ENCODE measurements at places on chromosomes 5 and 9.

- DNase-seq: no peak
Observed at GRCh38 chr5:167049043-167049663, 1242.3 kb upstream of the WWC1 start.

- no peak for DNase-seq
Observed at GRCh38 chr5:180121826-180122413, 50.4 kb upstream of the RNF130 start.

- no peak for DNase-seq
Observed at GRCh38 chr5:157747766-157748700, 4.5 kb downstream of the LSM11 start.

DNA sequence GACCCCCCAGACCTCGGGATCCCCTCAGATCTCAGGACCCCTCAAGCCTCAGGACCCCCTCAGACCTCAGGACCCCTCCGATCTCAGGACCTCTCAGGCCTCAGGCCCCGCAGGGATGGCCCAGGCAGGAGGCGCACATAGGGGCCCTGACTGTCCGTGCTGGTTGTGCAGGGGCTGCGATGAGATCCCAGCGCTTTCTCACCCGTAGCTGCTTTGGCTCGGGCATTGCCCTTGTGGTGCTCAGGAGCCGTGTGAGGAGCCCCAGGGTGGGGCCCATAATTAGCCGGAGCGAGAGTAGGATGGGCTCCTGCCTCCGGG is 680 bp upstream of the LPCAT1 start:
- no peak for DNase-seq

GRCh38 chr9:89522261-89522958 is 24.5 kb upstream of the SEMA4D start:
- peak; percentile 83 for DNase-seq

DNA sequence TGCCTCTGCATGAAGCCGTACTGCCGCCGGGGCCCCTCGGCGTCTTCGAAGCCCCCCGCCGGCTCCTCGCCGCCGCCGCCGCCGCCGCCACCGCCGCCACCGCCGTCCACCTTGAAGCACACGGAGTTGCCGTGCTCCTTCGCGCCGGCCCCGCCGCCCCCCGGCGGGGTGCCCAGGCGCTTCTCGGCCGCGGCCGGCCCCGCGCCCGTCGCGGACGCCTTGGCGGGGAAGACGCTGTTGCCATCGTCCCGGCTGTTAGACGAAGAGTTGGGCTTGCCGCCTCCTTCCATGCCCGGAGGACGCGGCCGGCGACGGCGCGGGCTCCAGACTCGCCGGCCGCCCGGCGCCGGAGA is 400 bp downstream of the HCN1 start:
- no peak for DNase-seq

DNA sequence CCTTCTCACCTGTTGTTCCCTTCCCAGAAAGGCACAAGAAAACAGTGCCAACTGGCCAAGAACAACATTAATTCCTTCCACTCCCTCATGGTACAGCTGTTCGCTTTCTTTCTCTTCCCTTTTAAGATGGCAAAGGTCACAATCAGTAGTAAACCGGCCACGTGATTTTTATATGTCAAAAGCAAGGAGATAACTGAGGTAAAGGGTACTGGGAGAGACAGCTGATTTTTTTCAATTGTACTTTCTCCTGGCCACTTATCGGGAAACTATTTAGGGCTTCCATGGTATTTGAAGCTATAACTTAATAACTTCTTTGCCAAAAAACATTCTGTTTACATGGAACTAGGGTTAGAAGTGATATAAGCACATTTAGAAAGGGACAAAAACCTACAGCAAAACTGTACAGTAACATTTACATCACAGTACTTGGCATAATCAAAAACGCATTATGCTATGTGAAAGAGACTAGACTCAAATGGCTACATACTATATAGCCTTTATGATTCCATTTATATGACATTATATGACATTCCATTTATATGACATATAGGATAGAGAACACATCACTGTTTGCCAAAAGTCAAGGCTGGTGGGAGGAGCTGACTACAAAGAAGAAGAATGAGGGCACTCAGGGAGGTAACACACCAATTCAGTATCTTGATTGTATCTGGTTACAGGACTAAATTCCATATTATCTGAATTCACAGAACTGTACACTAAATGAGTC is 24.8 kb downstream of the PLPP1 start:
- no peak for DNase-seq

- DNase-seq: no peak
Observed at GRCh38 chr9:16921855-16922254, 51.4 kb upstream of the BNC2 start.

GRCh38 chr5:148186248-148187003 is 16.4 kb upstream of the SPINK6 start:
- peak; percentile 24 for DNase-seq

GRCh38 chr9:123778232-123778902 is 151.6 kb downstream of the DENND1A start:
- DNase-seq: no peak

- DNase-seq: peak; percentile 26
Observed at GRCh38 chr5:5409151-5409810, 13.2 kb upstream of the ICE1 start.

DNA sequence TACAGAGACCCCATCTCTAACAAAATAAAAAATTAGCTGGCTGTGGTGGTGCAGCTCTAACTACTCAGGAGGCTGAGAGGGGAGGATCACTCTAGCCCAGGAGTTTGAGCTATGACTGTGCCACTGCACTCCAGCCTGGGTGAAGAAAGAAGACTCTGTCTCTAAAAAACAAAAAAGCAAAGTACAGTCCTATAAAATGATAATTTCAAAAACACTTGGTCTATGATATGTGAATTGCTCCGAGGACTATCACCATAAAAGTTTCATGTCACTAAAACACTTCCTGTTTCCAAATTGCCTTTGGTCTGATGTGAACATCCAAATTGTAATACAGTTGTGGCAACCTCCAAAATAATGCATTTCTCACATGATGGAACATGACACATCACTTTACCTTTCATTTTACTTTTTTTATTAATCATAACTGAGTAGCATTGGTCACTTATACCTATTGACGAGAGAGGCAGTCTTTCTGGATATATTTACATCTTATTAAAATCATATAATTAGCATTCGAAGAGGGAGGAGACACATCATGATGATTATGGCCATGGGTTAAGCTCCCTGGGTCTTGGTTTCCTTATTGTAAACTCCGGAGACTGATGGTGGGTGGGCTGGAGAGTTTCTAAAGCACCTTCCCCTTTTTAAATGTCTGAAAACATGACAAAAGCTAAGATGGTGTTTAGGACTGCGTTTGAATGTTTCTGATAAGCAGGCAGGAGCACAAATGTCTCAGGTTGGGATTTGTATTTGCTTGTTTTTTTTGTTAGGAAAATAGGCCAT is 25.8 kb upstream of the CD180 start:
- DNase-seq: no peak

DNA sequence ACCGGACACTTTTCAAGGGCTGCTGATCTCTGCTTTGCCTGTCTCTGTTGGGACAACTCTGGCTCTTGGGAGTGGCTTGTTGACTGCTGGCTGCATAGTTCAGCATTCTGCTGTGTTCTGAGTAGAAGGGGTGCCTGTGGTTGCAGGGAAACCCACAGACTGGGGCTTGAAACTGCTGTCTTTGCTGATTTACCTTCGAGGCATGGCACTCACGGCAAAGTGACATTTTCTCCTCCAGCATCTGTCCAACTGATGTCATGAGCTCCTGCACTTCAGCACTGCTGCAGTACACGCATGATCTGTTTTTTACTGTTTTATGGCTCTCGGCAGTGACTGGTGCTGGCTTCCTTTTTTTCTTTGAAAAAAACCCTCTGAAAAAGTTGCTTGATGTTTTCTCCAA is 69.2 kb downstream of the SPATA31D1 start:
- DNase-seq: no peak

DNA sequence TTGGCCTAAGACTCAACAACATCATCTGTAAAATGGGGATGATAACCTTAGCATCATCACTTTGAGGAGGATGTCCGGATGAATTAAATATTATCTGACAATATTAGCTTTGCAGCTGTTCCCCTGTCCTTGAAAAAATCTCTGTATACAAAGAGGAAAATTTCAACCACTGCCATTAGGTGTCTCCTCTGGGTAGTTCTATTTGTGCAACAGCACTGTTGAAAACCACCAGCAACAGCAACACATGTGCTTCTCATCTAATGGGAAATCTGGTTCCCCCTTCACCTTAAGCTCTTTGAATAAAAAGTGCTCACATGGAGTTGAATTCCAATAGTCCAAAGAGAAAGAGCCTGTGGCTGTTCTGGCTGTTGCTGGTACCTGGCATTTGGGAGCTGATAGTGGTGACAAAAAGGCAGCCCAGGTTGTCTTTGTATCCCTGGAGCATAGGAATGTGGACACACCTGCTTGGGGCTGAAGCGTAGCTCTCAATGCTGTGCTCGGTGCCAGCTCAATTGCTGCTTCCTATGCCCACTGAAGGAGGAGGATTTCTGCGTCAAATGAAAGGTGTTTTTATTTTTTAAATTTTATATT is 322.1 kb upstream of the MSX2 start:
- DNase-seq: no peak

GRCh38 chr5:72633041-72633445 is 125.8 kb upstream of the ZNF366 start:
- DNase-seq: no peak

- no peak for DNase-seq
Observed at GRCh38 chr5:149938279-149938678, 6.3 kb downstream of the PDE6A start.

GRCh38 chr5:149853331-149853648 is 91.3 kb downstream of the PDE6A start:
- DNase-seq: no peak

GRCh38 chr5:143887903-143888665 is 76.1 kb downstream of the HMHB1 start:
- no peak for DNase-seq

DNA sequence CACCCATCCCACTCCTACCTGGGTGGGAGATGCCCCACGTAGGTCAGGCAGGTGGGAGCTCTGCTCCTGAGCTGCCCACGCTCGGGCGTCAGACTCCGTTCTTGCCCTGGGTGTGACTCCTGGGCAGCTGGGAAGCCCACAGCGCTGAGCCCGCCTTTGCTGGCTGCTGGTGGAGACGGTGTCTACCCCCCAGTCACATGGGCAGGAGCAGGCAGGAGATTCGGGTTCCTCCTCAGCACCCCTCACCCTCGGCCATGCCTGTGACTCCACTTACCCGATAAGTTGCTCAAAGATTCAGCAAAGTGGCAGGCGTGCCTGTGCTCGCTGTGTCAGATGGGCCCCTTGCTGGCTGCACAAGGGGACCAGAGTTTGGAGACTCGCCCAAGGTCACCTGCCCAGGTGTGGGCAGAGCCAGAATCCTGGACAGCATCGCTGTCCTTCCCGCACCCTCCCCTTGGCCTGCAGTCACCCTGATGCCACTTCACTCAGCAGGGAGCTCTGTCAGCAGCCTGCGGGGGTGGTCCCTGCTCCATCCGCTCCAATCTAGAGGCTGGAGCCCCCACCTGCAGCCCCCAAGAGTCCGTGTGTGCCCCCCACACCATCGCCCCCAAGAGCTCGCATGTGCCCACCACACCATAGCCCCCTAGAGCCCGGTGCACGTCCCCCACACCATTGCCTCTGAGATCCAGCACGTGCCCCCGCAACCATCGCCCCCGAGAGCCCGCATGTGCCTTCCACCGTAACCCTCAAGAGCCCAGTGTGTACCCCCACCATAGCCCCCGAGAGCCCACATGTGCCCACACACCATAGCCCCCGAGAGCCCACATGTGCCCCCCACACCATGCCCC is 4.2 kb downstream of the LCN1 start:
- DNase-seq: no peak

DNA sequence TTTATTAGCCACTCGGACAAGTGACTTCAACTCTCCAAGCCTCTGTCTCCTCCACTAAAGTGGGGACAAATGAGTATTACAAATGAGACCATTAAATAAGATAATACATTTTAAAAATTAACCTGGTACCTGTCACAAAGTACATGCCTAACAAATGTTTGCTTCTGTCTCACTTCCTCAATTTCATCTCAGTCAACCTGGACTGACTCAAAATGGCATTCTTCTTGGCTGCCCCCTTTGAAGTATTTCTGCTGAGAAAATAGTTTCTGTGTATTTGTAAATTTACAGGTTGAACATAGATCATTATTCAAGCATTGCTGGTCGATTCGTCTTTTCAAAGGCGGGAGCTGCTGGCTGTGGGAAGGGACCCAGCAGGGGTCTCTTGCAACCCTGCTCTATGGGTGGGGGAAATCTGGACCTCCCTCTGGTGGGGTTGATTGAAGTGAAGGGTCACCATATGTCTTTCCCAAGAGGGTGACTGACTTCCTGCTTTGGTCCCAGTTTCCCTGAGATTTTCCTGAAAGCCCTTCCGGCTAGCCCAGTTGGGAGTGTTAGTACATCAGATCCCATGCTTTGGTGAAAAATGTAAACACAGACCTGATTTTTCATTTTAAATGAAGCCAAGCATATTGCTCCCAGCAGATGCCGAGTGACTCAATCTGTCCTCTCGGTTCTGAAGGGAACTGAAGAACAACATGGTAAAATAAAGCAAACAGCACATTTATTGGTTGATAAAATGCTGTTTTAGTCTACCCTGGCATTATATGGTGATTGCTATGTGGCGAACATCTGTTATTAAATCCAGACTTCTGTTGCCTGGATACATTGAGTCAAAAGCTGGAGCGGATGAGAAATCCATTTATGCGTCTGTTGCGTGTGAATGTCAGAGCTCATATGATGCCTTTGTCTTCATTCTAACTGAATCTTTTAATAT is 73.0 kb downstream of the KCNIP1 start:
- DNase-seq: no peak

DNA sequence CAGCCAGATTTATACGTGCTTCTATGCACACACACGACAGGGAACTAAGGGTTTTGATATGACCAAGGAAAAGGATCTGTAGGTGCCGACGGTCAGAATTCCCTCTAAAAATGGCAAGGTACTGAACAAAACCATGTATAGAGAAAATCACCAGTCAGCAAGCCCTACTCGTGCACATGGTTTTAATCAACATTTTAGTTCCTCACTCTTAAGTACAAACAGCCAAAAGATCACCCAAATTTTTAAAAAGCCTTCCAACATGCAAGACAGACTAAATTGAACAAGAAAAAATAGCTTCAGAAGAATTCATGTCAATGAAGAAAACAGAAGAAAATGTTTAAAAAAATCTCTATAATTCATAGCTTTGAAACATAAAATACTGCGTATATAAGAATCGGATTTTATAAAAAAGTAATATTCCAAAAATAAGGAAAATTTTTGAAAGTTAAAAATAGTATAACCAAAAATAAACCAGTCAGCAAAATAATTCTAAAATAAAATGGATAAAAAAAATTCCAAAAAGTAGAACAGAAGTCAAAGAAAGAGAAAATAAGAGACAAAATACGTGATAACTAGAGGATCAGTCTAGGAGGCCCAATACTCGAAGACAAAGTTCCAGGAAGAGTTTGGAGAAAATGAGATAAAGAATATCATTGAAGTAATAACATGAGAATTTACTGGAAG is 43.0 kb upstream of the KCNV2 start:
- no peak for DNase-seq

GRCh38 chr5:32639943-32640342 is 54.6 kb downstream of the SUB1 start:
- DNase-seq: no peak

DNA sequence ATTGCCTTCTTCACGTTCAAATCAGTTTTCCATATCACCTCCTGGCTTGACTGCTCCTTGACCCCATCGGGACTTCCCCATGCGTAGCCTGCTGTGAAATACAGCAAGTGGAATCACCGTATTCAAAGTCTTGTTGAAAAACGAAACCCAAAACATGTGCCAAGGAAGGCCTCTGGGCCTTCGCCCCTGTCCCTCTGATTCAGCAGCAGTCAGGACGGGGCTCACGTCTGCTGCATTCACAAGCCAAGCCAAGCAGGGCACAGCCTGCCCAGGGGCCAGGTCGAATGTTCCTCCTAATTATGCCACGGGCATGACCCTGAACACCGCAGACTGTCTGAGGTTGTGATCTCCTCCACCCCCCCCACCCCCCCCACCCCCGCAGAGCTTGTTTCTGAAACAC is 960 bp upstream of the CTNND2 start:
- no peak for DNase-seq

Measured in GM06990 (cell line).